Activated CD8-positive, alpha-beta memory T cell treated with anti-CD3 and anti-CD28 coated beads, Interleukin-2, amount 10 ng/mL, durations not matched to agents 7 days and 5 days (primary cell): ENCODE measurements at places on chromosomes 5 and 9. TPM values are rescaled to one million over a fixed set of nuclear protein-coding genes. Genes with fewer than 3 reads are reported as not detected.

Gene GRM6
- total RNA-seq: not detected

Gene HAPLN1
- not detected for total RNA-seq

Gene EDIL3
- not detected for total RNA-seq

Gene PCDHB4
- not detected for total RNA-seq

Gene SV2C
- total RNA-seq: 0.20 TPM

Gene SLC6A18
- total RNA-seq: not detected

Gene CD180
- total RNA-seq: not detected

Gene MEIKIN
- total RNA-seq: not detected

Gene ABO
- total RNA-seq: not detected

GRCh38 chr5:66929995-66930394 lies 266.6 kb downstream of the CD180 start:
- no peak overlapping the region for H3K4me3 ChIP-seq
- DNase-seq: no peak
- H3K36me3 ChIP-seq: no peaks in the 10 kb centered on the region
- no peak overlapping the region for H3K27ac ChIP-seq
- peaks cover 31% of the 10 kb centered on the region for H3K27me3 ChIP-seq

GRCh38 chr5:133247151-133247709 lies 195.4 kb downstream of the HSPA4 start:
- H3K4me1 ChIP-seq: peaks cover 19% of the 10 kb centered on the region
- no peak for DNase-seq
- no peaks in the 10 kb centered on the region for H3K27me3 ChIP-seq
- no peak overlapping the region for H3K27ac ChIP-seq
- no peak overlapping the region for H3K4me3 ChIP-seq

DNA sequence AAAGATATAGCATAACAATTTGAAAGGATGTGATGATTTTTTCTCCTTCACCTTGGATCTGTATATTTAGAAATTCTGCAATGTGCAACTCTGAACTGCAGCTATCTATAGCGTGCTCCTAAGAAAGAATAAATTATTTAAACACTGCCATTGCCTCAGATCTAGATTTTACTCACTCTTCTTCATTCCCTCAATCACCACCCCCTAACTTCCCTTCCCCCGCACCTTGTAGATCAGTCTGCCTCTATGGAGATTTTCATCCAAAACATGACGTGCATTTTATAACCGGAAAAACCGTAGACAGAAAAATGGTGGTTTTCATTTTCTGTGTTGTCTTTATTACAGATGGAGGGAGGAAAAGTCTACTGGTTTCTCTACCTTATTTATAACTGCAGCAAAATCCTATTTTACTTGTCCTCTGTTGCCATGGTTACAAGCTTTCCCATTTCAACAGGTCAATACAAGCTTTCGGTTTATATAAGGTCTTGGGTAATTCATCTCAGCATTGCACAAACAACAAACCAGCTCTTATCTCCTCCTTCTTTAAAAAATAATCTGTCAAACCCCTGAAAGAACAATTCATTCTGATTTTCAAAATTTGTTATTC lies 480.0 kb downstream of the TAF11L14 start:
- no peak for DNase-seq
- H3K4me3 ChIP-seq: no peak overlapping the region
- H3K27me3 ChIP-seq: no peaks in the 10 kb centered on the region

DNA sequence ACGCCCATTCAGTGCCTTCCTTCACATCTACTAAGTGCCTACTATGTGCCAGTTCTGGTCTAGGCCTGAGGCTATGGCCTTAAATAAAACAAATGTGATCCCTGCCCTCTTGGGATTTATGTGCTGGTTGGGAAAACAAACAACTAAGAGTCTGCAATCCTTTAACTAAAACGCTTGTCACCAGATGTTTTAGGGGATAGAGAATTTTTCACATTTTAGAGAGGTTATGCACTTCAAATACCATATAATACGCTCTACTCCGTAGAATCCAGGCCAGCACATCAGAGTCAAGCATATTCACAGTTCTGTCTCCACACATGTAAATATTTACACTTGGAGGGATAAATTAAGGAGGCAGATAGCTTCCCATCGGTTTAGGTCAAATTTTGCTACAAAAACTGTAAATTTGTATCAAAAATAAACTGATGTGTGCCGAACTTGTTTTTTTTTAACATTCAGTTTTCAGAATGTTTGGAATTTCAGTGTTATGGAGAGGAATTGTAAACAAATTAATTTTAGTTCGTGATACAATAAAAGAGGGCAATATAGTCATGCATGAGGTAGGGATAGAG lies 22.0 kb upstream of the ADRA1B start:
- no peak for DNase-seq
- H3K27me3 ChIP-seq: peaks cover 8% of the 10 kb centered on the region
- H3K4me1 ChIP-seq: no peaks in the 10 kb centered on the region
- H3K4me3 ChIP-seq: no peak overlapping the region
- H3K36me3 ChIP-seq: no peaks in the 10 kb centered on the region

DNA sequence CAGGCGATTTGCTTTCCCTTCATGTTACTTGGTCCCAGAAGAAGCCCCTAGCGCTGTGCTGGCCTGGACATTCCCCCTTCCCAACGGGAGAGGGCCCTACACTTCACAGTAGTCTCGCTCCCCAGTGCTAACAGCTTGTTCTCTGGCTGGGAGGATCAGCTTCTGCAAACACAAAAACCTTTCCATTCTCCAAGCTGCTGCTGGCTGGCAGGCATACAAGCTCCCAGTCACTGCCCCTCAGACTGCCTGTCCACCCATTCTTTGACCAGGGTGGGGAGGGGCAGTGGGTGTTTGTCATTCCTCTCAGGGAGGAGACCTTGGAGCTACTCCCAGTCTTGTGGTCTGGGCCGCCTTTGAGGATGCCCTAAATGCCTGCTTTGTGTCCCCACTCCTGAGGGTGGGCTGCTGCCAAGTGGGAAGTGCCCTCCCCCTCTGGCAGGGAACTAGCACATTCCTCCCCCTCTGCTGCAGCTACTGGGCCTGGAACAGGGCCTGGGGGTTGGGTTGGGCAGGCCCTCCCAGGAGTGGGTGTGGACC lies 20.8 kb downstream of the ENHO start:
- H3K27me3 ChIP-seq: peaks cover 23% of the 10 kb centered on the region
- H3K4me3 ChIP-seq: no peak overlapping the region
- H3K27ac ChIP-seq: no peak overlapping the region

- DNase-seq: no peak
- peaks cover 19% of the 10 kb centered on the region for H3K27me3 ChIP-seq
- H3K36me3 ChIP-seq: peaks cover under 1% of the 10 kb centered on the region
- H3K27ac ChIP-seq: no peak overlapping the region
- no peak overlapping the region for H3K4me3 ChIP-seq
Measured at GRCh38 chr9:16864649-16865434, 5.6 kb downstream of the BNC2 start.

- H3K4me3 ChIP-seq: no peak overlapping the region
- peak; percentile 72 for DNase-seq
- H3K4me1 ChIP-seq: peaks cover 6% of the 10 kb centered on the region
- no peak overlapping the region for H3K27ac ChIP-seq
Measured at GRCh38 chr5:137743031-137743640, 7.2 kb upstream of the KLHL3 start.

DNA sequence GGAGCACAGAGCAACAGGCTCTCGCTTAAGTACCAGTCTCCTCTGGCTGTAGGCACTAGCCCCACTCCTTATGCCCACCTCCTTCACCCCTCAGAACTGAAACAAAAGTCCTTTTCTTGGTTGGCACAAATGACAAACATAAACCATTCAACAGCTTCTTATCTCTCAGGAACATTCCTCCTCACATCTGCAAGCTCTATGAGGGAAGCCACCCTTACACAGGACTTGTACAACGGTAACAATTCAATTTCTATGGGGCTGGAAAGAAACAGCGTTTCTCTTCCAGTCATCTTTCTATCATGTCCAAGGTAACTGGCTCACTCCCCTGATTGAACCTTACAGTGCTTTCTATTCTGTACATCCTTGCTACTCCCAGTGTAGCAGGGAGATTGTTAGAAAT lies 74.1 kb downstream of the CSF2 start:
- H3K4me3 ChIP-seq: no peak overlapping the region
- H3K4me1 ChIP-seq: no peaks in the 10 kb centered on the region
- H3K27me3 ChIP-seq: peaks cover 3% of the 10 kb centered on the region
- DNase-seq: no peak
- no peak overlapping the region for H3K27ac ChIP-seq

- no peak for DNase-seq
Measured at GRCh38 chr5:78905084-78905938, 79.8 kb downstream of the ARSB start.

GRCh38 chr9:3511551-3511950 lies 14.2 kb downstream of the RFX3 start:
- peaks cover 31% of the 10 kb centered on the region for H3K4me1 ChIP-seq
- no peak overlapping the region for H3K4me3 ChIP-seq
- H3K27ac ChIP-seq: no peak overlapping the region
- peaks cover 11% of the 10 kb centered on the region for H3K36me3 ChIP-seq

DNA sequence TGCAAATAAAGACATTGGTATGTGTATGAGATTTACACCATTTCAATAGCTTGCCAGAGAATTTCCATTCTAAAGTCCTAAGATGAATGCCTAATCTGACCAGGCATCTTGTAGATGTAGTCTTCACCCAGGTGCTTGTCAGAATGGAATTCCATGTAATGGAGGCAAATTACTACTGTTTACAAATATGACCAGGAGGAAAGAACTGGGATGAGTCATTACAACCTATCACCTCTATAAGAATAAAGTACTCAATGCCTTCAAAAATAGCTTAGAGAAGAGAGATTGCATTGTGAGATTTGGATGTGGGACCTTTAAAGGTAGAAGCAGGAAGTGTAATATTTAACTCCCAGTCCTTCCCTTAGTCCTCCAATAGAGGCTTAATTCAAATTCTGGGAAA lies 507.0 kb upstream of the PTGER4 start:
- no peak for DNase-seq
- H3K4me1 ChIP-seq: no peaks in the 10 kb centered on the region
- no peak overlapping the region for H3K27ac ChIP-seq

DNA sequence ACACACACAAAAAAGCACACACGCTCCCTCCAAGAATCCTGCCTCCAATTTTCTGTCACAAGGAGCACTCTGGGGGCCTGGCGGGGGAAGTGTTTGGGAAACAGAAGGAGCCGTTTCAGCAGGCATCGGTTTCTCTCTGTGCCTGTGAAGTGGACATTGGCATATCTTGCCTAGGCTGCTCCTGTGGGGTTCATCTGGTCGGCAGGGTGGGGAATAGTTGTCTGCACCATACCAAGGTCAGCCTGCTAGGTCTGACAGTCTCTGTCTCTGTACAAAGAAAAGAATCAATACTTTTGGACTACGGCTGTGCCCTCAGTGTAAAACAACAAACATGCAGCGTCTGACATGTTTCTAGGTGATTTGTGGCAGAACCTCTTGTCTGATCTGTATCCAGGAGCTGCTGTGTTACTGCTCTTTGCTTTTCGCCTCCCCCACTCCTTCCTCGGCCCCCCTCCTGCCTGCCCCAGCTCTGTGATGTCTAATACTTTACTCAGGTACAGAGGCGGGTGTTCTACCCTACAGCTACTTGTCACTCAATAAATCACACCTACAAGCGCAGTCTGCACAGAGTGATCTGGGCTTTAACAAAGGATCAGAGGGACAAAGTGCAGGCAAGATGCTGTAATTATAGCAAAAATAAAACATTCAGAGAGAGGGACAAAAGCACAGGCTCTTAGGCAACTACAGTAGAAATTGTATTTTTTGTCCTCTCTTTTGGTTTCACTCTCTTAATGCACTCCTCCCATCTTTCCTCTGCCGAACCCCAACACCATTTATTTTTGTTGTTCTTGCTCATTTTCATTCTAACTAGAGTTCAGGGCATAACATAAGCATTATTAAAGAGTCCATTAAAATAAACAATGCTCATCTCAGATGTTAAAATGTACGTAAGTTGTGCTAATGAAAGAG lies 216.7 kb downstream of the BNC2 start:
- H3K36me3 ChIP-seq: no peaks in the 10 kb centered on the region
- no peaks in the 10 kb centered on the region for H3K4me1 ChIP-seq
- H3K4me3 ChIP-seq: no peak overlapping the region
- no peak overlapping the region for H3K27ac ChIP-seq
- H3K27me3 ChIP-seq: no peaks in the 10 kb centered on the region

DNA sequence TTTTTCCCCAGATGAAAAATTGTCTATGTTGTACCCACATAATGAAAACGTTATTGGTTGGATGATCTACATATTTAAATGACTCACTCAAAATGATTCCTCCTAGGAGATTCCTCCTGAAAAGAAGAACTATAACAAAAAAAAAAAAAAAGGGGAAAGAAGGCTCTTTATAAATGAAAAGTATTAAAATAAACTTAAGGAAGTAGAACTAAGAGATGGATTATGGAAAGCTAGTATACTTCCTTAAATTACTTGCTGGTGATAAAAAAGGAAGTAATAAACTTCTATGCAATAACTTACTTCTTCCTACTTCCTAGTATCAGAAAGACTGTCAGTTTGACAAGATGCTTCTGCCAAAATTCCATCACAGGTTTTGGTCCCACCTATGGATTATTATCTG lies 1087.7 kb downstream of the CDH12 start:
- H3K36me3 ChIP-seq: no peaks in the 10 kb centered on the region
- H3K4me1 ChIP-seq: no peaks in the 10 kb centered on the region
- no peak for DNase-seq

DNA sequence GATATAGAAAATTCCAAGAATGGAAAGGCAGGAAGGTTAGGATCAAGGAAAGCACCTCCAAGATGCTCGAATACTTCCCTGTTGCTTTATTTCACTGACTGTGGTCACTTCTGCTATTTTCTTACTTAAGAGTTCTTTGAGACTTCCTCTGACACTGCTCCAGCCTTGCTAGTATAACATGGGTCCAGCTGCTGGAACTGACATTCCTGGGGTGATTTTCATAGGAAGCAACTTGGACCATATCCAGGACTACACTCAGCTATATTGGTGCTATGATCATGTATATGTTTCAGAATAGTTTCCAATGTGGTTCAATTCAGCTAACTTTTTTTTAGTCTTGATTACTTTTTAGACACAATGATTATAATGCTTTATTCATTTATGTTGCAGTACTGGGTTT lies 81.6 kb upstream of the CKMT2 start:
- H3K36me3 ChIP-seq: peaks cover 10% of the 10 kb centered on the region
- H3K27ac ChIP-seq: no peak overlapping the region
- no peak for DNase-seq
- H3K27me3 ChIP-seq: no peaks in the 10 kb centered on the region

GRCh38 chr5:169705322-169705721 lies 68.2 kb downstream of the DOCK2 start:
- H3K4me3 ChIP-seq: no peak overlapping the region
- no peak overlapping the region for H3K27ac ChIP-seq
- peaks cover 60% of the 10 kb centered on the region for H3K36me3 ChIP-seq

DNA sequence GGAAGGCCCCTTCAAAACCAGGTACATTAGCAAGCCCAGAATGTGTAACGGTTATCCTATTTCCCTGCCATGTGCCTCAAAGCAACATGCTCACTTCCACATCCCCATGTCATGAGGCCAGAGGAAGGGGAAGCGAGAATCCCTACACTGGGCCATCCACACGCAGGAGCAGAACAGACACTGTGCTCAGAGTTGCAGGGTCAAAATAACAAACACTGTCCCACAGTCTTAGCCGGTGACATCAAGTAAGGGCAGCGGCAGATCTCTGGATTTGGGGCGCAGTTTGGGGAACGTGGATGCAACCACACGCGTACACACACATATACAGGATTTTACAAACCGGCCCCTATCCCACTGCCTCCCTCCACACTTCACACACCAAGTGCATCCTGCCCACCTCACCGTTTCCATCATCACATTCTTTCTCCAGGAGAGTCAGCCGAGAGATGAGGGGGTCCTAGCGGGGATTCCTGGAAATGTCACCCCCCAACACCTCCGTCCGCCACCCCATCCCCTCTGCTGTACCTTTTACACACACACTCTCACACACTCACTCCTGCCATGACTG lies 776 bp downstream of the APBA1 start:
- no peaks in the 10 kb centered on the region for H3K36me3 ChIP-seq
- peaks cover 4% of the 10 kb centered on the region for H3K4me1 ChIP-seq
- H3K27ac ChIP-seq: no peak overlapping the region
- H3K4me3 ChIP-seq: peak overlapping the region; percentile 23
